ENCODE measurements at places on chromosomes 4 and X.

DNA sequence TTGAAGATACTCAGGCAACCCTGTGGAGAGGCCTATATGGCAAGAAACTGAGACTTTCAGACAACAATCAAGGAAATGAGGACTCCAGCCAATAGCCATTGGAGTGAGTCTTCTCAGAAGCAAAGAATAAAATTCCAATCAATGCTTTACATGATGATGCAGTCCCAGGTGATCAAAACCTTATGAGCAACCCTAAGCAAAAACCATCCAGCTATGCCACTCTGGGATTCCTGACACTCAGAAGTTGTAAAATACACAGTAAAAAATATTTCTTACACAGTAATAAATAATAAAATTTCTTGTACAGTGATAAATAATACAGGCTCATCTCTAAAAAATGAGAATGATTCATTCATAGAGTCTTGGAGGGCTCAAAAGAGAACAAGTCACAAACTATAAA, 150.6 kb downstream of the IL15 start:
- no peak for DNase-seq

GRCh38 chr4:109947457-109947856, 34.8 kb downstream of the EGF start:
- DNase-seq, result no peak

GRCh38 chrX:40262157-40263013, 164.6 kb upstream of the BCOR start:
- DNase-seq, result no peak

DNA sequence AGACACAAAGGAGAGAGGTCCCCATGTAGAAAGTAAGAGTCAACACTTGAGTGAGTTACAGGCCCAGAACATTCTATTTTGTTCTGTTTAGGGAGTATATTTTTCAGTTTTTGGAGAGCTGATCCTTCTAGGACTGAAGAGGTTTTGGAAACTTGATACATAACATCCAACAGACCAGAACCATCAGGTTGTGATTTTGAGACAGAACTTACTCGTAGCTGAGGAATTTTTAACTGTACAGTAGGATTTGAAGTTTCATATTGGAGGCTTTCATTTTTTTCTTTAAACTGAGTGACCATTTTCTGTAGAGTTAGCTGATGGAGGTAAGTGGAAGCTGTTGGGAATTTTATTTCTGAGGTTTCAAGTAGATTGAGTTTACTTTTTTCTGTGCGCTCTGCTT, 73.3 kb downstream of the NCAPG start:
- no peak for DNase-seq

- no peak for DNase-seq
These were observed 219.3 kb upstream of the LDB2 start for GRCh38 chr4:17117746-17118145.

DNA sequence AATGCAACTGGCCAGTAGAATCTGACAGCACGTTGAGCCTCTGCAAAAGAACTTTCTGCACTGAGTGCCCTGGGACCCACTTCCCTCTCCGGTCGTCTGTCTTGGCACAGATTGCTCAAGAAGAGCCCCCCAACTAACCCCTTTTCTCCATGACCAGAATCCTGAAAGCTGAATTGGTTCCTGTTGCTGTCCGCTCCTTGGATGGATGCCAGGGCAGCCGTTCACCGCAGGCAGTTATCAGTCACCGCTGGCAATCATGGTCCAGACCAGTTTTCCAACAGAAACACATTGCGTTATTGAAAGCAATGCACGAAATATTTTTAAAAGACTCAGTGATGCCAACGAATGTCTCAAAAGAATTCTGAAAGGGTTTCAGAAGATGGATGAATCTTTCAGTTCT, 733.7 kb upstream of the FRG1 start:
- DNase-seq, result no peak

DNA sequence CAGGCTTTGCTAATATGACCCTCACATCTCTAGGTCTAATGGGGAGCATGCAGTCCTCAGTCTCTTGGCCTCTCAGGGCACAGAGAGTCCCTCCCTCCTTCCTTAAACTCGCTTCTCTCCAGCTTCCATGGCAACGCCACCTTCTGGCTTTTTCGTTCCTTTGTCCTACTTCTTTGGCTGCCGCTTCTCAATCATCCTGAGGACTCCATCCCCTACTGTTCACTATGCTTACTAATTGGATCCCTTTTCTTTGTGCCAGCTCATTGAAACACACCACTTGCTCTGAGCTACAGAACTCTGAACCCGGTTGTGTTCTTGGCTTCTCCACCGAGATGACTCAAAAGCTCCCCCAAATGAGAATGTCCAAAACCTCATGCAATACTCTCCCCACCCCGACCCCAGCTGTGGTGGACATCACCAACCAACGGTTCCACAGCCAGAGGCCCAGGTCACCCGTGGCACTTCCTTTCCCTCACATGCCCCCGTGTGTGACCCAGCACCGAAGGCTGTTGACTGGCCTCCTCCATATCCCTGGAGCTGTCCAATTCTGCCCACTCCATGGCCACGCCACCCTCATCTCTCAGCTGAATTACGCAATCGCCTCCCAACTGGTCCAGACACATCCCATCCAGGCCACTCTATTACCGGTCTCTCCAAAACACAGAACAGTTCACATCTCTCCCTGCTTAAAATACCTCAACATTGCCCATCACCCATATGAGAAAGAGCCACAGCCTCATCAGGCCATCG, 34.7 kb downstream of the CRMP1 start:
- no peak for DNase-seq

DNA sequence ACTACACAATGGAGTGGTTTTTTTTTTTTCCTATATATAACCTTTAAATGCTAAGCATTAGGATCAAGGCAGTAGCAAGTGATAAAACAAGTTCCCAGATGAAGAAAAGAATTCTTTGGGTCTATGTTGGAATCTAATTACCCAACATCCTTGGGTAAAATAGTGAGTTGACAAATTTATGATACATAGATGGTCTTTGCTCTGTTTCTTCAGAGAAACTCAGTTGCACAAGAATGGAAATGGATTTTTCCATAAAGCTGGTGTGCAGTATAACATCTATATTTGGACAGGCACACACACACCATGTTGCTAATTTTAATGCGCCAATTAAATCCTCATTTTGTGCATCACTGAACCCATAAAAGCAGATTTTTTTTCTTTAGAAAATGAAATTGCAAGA, 137.0 kb upstream of the MED14 start:
- DNase-seq, result no peak

DNA sequence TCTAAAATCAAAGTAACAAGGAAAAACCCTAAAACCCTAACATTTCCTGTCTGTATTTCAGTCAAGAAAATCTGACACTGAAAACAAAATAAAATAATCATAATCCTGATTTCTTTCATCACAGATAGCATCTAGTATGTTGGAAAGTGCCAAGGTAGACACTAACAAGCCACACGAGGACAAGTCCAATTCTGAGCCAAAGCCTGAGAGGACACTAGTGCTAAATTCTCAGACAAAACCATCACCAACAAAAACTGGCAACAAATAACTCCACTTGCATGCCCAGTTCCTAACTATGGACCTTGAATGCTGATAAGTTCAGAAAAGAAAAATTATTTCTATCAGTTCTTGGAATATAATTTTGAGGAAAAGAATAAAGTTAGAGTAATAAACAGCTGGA, 113.7 kb downstream of the MANBA start:
- no peak for DNase-seq

DNA sequence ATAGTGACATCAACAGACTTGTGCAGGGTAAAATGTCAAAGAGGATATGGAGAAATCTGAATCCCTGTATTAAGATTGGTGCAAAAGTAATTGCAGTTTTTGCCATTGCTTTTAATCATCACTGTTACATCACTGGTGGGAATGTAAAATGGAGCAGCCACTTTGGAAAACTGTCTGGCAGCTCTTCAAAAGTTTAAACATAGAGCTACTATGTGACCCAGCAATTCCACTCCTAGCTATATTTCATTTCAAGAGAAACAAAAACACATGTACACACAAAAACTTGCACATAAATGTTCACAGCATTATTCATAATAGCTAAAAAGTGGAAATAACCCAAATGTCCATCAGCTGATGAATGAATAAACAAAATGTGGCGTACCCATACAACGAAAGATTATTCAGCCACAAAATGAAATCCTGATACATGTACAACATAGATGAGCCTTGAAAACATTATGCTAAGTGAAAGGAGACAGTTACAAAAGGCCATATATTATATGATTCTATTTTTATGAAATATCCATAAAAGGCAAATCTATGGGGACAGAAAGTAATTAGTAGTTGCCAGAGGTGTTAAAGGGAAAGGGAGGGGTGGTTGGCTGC, 106.4 kb downstream of the AMELX start:
- DNase-seq, result no peak

- no peak for DNase-seq
These were observed 53.6 kb upstream of the FGFBP2 start for GRCh38 chr4:16016536-16016935.

- no peak for DNase-seq
These were observed 1.0 kb upstream of the TMEM131L start for GRCh38 chr4:153465140-153465539.

- no peak for DNase-seq
These were observed 80.4 kb upstream of the BCOR start for GRCh38 chrX:40177942-40178715.
